ENCODE measurements at places on chromosomes 6 and 20.

DNA sequence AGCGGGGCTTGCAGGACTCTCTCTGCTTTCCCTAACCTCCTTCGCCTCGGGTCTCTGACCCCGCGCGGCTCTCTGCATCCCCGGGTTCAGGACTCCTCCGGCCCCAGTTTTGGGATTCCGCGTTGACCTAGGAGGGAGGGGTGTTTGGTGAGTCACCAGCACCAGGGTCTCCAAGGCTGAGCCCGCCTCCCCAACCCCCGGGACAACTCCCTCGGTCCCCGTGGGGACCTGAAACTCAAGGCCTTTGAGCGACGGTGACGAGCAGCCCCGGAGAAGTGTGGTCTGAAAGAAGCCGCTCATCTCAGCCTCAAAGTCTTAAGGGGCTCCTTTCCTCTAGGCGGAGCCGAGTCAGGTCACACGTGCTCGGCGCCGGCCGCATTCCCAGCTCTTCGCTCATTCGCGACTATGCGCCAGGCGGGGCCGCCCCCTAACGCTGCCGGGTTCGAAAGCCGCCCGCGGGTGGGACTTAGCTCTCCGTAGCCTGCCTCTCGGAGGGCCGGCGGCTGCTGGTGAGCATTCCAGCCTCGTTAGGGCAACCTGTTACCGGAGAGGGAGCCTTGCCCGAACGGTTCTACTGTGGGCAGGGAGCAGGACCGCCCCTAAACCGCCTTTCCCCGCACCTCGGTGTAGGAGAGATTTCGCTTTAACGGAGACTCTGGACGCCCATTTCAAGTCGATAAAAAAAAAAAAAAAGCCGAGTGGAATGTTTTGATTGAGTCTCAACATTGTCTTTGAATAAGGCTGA, 3.0 kb upstream of the PRDM13 start:
- no peak for DNase-seq

DNA sequence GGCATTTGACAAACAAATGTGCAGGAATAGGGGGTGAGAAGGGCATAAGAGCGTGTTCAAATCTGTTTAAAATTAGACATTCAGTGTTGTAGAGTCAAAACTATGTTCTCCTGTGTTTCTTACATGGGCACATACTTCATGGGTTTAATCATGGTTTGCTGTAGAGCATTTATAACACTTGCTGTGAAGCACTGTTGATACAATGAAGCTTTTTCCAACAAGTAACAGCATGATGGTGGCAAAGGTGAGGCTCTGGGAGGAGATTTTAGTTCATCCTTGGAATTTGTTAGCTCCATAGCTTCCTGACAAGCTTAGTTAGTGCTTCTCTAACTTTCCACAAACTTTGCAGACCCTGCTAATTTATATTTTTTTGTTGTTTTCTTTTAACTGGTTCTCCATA, 900.7 kb downstream of the TFAP2A start:
- DNase-seq = no peak

DNA sequence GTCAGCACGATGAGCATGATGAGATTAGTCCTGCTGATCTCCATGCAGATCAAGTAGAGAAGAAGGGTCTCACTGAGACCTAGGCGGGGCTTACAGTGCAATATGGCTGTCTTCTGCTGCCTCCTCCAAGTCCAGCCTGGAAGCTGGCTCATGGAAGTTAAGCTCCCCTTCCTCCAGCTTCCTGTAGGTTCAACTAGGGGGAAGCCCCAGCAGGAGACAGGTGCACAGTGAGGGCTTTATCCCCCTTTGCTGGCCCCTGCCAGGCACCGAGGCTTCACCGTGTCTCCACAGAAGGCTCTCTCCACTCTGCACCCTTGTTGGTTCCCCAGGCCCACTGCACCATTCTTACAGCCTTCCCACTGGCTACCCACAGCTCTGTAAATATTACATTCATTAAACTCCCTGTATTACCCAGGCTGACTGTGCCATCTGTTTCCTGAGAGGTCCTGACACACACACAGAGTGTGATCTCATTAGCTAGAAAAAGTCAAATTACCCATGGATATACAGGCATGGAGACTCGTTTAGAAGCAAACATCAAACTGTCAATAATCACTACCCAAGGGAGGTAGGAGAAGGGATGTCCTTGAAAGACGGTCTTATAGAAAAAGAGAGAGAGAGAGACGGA, 90.4 kb downstream of the SLC2A10 start:
- no peak for DNase-seq

- no peak for DNase-seq
Measured at GRCh38 chr6:127376685-127377084, 33.3 kb upstream of the ECHDC1 start.

DNA sequence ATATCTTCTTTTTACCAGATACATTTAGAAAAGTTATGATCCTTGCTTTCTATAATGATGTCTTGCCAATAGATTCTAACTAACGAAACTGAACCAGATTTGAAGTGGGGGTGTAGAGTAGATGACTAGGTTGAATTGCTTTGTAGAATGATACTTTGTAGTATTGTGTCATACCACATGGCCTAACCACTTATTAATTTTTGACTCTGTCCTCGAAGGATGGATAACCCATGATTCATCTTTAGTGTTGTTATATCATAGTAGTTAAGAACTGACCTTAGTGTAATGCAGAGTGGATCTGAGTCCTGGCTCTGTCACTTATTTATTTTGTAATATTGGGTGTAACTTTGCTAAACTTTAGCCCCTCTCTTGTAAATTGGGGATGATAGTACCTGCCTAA, 4.5 kb downstream of the PHF3 start:
- no peak for DNase-seq

- DNase-seq = no peak
Measured at GRCh38 chr6:255751-256083, 36.6 kb upstream of the DUSP22 start.

DNA sequence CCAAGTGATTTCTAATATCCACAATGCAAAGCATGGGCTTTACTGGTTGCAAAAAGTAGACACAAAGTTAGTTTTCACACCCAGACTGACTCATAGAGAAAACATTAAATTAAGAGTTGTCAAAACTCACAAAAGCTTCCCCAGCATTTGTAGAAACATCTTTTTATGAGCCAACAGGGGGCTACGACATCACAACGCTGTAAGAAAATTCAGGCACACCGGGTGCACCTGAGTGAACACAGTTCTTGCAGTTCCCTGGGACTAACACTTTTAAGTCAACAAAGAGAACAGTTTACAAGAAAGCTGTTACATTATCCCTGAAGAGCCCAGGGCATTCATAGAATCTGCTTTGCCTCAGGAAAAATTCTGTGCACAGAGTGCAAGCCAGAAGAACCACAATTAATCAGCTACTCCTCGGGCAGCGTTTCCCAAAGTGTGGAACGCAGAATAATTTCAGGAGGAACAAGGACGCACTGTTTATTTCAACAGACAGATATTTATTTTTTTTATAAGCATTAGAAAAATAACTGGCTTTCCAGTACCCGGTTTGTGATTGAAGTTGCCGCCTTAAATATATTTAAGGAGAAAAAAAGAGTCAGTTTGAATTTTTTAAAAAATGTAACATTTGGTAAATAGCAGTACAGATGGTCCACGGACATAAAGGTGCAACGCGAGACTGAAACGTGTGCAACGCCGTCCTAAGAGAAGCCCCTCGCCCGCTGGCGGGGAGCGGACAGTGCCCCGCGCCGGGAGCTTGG, 1.2 kb downstream of the NCOA5 start:
- DNase-seq = peak; percentile 37

DNA sequence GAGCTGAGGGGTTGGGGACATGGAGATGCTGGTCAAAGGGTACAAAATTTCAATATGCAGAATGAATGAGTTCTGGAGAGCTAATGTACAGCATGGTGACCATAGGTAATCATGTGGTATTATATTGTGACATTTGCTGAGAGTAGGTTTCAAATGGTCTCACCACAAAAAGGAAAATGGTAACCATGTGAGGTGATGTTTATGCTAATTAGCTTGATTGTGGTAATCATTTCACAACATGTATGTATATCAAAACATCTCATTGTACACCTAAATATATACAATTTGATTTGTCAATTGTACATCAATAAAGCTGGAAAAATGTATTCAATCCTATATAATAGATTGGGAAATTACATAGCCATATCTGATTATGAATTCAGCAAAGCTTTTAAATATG, 29.5 kb upstream of the TMEM14A start:
- no peak for DNase-seq

GRCh38 chr6:139747154-139747553, 372.7 kb upstream of the CITED2 start:
- DNase-seq = no peak

DNA sequence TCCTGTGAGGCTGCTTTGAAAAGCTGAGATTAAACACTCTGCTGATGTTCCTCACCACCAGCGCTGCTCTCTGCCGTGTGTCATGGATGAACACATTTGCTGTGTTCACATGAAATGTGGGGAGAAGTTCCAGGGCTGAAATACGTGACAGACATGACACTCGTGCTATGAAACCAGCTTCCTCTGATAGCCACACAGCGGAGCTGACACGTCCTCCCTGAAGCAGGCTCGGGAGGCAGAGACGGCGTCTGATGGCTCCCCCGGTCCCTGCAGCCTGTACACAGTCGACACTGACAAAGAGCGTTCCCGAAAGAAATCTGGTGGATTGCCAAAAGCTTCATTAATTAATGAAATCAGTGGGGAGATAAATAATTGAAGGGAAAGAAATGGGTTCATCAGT, 17.5 kb downstream of the AGPAT4 start:
- DNase-seq = no peak

GRCh38 chr6:16670617-16671051, 90.6 kb downstream of the ATXN1 start:
- DNase-seq = peak; percentile 77

- peak; percentile 20 for DNase-seq
Measured at GRCh38 chr20:56893226-56893917, 264.3 kb downstream of the TFAP2C start.

DNA sequence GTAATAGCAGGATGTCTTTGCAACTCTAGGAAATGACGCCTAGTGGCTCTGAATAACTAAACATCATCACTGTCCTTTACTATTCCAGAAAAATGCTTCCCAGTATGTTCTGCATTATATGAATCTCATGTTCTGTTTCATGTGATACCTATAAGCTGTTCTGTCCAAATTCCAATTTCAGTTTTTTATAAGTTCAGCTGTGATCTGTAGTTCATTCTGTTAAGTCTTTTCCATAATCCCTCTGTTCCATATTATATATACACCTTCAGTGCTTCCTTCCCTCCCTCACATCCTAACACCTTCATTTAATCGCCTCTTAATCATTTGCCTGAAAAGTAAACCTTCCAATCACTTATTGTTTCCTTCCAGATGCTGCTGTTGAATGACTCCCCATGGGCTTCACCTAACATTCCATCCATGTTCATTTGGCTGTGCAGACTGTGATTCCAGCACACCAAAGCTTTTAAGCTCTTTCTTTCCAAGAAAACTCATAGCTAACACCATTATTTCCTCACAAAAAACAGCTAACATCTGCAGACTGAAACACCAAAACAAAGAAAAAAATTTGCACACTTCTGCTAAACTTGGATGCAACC, 18.6 kb downstream of the HMGCLL1 start:
- DNase-seq = no peak

GRCh38 chr6:31740397-31741223, 805 bp downstream of the MSH5 start:
- DNase-seq = peak; percentile 25

GRCh38 chr6:45445749-45446549, 68.2 kb upstream of the SUPT3H start:
- peak; percentile 80 for DNase-seq

DNA sequence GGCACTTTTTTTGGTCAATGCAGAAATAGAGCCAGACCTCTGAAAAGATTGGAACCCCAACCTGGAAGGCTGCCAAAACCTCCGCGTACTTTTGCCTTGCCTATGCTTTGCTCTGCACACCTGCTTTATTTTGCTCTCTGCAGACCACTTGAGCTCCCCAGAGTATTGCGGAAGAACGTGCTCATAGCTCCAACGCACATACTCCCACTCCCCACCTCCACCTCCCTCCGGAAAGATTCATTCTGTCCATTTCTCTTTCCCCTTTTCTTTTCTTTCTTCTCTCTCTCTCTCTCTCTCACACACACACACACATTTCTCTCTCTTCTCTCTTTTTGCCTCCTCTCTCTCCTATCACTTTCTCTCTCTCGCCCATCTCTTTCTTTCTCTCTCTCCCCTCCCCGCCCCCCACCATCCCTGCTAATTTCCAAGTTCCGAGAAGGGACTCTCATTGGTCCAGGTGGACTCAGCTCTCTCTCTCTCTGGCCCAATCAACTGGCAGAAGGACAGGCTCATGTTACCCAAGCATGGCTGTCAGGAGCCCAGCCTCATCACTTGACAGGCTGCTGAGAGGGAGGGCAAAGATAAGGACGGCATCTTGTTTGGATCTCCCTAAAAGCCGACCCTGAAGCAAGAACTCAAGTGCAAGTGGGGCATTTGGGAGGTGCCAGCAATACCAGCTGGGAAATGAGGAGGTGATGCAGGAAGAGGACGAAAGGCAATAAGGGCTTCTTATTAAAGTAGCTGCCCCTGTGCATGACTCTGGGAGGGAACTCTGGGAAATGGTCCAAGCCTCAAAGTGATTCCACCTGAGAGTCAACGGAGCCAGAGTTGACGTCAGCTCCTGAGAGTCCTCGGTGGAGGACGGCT, 246.1 kb downstream of the LY86 start:
- no peak for DNase-seq

- no peak for DNase-seq
Measured at GRCh38 chr20:6489361-6490171, 277.9 kb upstream of the BMP2 start.

- no peak for DNase-seq
Measured at GRCh38 chr20:55790178-55790577, 215.1 kb downstream of the CBLN4 start.

GRCh38 chr6:37699138-37699766, 1.6 kb upstream of the MDGA1 start:
- DNase-seq = no peak

DNA sequence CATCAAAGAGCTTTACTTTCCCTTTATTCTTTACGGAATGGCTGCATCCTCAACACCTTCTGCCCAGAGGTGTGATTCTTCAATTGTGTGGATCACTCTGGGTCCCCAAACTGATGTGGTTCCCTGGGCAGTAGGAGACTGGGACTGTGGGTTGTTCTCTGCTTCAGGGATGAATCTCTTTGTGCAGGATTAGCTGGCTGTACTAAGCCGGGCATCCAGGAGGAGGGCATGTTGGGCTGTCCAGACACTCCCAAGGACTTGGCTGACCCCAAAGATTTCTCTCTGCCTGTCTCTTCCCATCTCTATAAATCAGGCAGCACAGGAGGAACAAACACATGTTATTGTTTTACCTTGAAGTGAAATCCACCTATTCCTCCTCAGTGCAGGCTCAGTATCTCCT, 15.3 kb downstream of the FARS2 start:
- DNase-seq = no peak

- DNase-seq = no peak
Measured at GRCh38 chr6:154086510-154086909, 47.5 kb downstream of the OPRM1 start.

DNA sequence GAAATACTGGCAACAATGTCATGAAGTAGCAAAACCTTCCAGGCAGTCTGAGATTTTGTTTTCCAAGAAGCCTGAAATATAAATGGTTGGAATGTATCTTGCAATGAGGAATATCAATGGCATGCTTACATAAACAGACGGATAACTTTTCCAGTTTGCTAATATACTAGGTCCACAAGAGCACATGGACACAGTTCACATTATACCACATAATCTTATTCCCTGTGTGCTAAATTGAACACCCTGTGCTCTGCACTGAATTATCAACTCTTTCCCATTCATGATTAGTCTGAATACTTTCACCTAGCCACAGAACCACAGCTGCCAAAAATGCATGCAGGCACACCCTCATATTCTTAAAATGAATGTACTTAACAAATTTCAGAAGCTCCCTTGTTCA, 274.3 kb downstream of the COL12A1 start:
- no peak for DNase-seq

- no peak for DNase-seq
Measured at GRCh38 chr6:424741-425417, 33.3 kb downstream of the IRF4 start.

Data from activated CD4-positive, alpha-beta T cell treated with anti-CD3 and anti-CD28 coated beads, Interleukin-2, Interleukin-4, amounts not matched to agents 100 ng/mL and 50 ng/mL, durations not matched to agents 16 hours and 8 hours (primary cell).